ENCODE measurements at places on chromosomes 16 and 17.

DNA sequence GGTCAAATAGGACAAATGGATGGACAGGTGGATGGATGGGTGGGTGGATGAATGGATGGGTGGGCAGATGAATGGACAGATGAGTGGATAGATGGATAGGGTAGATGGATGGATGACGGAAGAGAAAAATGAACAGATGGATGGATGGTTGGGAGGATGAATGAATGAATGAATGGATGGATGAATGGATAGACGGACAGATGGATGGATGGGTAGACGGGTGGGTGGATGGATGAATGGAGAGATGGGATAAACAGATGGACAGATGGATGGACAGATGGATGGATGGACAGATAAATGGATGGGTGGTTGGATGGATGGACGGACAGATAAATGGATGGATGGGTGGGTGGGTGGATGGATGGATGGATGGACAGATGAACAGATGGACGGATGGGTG, 232.8 kb downstream of the GRIN2A start:
- no peak for DNase-seq

DNA sequence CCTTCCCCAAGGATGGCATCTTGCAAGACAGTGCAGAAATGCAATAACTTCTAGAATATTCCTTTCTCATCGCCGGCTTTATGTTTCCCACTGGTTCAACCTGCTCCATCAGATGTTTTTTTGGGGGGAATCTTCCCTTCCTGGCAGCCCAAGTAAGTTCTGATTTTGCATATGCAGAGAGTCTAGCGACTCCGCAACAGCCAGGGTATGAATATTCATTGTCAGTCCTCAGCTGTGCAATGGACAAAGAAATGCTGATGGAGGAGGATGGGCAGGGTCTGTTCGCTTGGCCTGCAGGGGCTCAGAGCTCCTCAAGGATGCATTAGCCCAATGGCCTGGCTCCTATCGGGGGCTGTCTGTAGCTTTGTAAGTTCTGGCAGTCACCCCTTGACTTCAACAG, 358.8 kb upstream of the CCL2 start:
- no peak for DNase-seq

DNA sequence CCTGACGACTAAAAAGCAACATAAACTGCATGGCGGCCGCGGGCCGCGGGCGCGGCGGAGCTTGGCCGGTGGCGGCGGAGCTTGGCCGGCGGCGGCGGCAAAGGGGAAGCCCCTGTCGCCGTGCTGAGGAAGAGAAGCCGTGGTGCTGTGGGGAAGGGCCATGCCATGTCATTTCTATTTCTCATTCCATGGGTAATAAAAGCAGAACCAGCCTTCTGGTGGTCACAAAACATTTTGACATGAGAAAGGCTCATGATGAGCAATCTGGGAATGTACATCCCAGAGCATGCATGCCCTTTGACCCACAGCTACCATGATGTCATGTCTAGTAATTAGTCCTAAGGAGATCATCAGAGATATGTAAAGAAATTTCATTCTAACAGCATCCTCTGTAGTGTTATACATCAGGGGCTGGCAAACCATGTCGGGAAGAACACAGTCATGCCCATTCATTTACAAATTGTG, 23.9 kb upstream of the HEATR6 start:
- DNase-seq: no peak

DNA sequence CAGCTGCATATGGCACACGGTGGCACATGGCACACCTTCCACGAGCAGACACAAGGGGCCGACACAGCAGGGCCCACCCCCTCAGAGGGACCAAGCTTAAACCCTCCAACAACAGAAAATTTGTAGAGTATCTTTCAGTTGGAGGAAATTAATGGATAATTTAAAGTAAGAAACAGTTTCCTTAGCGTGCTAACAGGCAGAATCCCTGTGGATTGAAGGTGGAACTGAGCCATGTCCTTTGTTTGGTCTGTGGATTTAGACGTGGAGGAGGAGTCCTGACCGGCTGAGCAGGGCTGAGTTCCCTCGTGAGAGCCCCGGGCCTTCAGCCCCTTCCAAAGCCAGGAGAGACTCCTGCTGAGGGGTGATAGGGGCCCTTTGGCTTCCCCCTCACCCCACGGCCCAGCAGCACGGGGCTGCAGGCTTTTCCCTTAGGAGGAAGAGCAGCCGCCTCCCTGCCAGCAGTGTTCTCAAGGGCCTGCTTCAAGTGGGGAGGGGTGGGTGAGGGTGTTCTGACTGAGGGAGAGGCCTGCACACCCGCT, 1.4 kb upstream of the CYB561 start:
- DNase-seq: no peak

GRCh38 chr17:17344507-17345293, 41.5 kb downstream of the NT5M start:
- DNase-seq: no peak

DNA sequence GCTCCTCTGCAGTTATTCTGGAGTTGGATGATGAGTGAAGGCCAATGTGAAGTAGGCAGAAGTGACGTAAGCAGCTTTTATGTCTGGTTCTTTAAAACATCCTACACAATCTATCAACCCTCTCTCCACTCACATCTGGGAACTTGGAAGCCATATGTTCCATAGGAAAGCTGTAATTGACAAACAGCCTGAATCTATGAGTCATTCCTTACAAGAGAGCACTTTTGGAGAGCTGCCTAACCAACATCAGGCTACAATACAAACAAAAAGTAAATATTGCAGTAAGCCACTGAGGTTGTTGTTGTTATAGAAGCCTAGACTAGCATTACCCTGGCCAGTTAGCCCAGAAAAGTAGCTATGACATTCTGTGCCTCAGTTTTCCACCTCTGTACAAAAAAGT, 5.9 kb downstream of the CCL7 start:
- no peak for DNase-seq

DNA sequence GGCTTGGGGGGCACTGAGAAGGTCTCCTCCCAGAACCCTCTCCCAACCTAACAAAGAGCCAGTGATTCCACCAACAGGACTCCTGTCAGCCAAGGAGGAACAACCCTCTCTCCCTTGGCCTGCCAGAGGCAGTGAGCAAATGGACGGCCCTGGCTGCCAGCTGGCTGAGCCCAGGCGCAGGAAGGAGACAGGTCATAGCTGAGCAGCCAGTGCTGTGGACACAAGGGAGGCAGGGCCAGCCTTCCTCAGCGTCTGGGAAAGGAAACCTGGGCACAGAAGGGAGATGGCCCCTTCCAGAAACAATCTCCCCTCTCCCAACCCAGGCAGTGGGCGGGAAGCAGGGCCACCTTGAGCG, 2.1 kb downstream of the MPO start:
- no peak for DNase-seq

- no peak for DNase-seq
Measured at GRCh38 chr17:62787366-62787765, 20.7 kb downstream of the MARCHF10 start.

DNA sequence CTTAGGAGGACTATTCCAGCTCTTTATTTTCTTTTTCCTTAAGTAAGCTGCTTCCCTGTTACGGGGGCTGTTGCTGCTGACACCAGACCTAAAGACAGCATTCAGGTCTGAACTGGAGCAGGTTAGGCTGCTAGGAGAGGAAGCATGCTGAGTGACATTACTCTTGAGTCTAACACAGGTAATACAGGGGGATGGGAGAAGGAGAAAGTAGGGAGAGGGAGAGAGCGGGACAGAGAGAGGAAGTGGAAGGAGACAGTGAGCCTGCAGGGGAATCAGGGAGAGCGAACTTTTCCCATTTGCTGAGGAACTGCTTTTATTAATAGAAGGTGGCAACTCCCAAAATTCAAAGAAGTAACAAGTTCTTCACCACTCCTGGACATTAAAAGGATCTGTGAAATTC, 130.9 kb downstream of the PARN start:
- DNase-seq: no peak

GRCh38 chr17:50547736-50548083, 736 bp downstream of the SPATA20 start:
- DNase-seq: no peak

DNA sequence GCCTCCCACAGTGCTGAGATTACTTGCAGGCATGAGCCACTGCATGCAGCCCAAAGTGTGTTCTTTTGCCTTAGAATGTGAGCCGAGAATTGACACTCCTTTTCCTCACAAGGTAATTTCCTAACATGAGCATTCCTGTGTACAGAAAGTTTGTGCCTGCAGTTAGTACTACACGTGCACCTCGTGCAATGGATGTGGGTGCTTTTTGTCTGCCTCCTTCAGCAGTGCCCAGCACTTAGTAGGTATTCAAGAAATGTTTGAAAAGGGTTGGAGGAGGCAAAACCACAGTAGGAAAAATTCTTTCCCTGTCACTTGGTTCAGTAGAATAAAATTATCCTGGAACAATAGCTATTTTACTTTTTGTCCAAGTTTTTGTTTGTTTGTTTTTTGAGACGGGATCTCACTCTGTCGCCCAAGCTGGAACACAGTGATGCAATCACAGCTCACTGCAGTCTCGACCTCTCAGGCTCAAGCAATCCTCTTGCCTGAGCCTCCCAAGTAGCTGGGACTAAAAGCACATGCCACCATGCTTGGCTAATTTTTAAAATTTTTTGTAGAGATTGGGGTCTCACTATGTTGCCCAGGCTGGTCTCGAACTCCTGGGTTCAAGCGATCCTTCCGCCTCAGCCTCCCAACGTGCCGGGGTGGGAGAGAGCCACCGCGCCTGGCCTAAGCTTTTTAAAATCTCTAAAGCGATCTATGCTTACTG, 2.4 kb downstream of the NDE1 start:
- no peak for DNase-seq

DNA sequence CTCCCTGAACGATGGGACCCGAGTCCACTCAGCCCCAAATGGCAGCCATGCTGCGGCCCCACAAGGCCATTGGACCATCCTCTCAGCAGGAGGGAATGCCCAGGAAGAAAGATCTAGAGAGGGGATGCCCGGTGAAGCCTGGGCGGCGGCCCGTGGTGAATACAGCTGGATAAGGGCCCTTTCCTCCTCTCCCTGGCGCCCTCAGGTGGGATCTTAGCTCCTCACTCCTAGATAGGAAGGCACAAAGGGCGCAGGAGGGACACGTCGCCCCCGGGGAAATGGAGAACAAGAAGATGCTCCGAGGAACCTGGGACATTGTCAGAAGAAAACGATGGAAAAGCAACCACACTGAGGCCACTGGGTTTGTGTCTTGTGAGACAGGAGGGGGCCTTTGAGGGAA, 2.5 kb downstream of the CD300C start:
- DNase-seq: no peak

Measured in stimulated activated effector memory CD8-positive, alpha-beta T cell treated with anti-CD3 and anti-CD28 coated beads, Interleukin-12 subunit alpha, Interleukin-12 subunit beta, amount 100 ng/mL, for 72 hours (primary cell).